ENCODE measurements at places on chromosomes 2 and 18.

DNA sequence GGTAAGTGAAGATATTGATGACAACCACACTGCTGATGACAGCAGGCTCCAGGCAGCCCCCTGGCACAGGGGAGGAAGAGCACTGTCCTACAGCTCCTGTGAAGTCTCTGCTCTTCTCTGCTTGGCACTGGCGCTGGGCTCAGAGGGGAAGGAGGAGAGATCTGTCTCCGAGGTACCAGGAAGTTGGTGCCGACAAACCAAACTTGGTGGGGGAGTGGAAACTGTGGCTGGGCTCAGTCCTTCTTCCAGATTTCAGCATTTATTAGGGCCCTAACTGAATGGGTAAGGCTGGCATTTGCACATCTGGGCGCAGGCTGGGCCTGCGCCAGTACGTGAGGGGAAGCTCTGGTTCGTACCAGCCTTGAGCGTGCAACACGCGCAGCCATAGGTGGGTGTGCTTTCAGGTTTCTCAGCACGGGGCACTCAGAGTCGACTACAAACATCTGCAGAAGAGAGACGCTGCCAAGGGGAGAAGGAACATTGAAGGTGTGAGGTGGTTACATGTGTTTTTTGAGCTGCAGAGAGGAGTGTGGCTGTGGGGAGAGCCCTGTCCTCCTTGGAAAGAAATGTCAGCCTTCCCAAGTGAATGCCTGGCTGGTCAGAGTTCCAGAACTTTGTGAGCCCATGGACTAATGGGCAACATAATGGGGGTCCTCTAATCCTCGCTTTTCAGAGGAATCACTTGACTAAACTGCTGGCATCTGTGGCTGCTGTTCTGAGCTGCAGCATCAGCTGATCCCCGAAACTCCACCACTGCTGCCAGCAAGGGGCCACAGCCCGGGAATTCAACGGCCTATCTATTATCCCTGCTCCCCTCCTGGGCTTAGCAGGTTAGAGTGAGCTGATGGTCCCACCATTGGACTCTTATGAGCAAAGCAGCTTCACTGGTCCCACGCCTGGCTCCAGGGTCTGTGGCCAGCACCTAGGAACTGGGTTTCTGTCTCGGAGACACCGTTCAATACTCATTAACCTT is 55.2 kb upstream of the SEMA4C start:
- no peak for DNase-seq

DNA sequence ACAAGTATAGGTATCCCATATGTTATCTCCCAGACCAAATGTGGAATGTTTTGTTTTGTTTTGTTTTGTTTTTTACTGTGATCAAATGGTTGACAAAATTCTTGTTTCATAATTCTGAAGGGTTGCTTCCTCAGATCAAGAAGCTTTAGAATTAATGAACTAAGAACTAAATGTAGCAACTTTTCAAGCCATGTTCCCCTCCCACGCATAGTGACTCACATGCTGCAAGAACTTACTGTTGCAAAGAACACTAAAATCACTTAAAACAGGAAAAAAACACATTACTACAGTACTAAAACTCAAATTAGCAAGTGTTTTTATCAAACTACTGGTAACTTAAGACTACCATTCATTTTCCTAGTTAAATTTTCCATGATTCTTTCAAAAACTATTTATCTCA is 30.6 kb downstream of the HNRNPLL start:
- DNase-seq, result no peak

DNA sequence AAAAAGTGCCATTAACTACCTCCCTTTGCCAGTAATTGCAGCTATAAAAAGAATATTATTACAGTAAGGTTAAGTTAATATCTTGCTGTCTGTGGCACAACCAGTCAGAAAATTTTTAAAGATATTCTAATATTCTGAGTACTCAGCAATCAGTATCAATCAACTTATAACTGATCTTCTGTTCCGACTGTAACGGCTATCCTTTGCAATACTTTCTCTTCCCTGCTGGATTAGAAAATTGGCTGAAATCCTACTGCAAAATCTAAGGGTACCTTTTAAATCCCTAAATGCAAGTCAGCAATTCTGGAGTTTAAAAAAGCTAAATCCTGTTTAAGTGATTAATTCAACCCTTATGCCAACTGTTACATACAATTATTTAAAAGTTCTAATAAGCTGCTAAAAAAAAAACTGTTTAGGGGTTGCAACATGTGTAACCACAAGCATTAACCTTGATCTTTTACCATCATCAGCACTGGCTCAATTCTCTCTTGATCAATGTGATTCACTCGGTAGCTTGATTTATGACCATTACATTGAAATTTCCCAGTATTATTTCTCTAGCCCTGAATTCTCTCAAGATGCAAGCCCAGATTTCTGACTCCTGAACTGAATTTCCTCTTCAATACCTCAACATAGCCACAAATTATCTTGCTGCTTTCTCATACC is 20.5 kb downstream of the GAREM1 start:
- DNase-seq, result no peak

DNA sequence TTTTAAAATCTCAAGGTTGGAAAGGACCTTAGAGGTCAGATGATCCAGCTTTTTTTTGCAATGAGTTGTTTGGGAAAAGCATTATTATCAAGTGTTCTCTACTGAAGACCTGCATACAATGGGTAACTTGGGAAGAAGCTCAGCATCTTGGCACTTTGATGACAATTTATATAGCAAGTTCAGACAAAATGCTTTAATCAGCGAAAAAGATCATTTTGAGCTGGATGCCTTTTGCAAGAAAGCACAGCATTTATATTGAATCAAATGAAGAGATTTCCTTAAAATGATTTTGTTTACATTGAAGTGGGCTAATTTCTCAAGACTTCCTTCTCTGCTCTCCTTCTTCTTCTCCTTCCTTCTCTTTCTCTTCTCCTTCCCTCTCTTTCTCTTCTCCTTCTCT is 796.4 kb upstream of the CDH2 start:
- no peak for DNase-seq

- DNase-seq, result no peak
Observed at GRCh38 chr2:10848541-10848940, 36.0 kb upstream of the PDIA6 start.

DNA sequence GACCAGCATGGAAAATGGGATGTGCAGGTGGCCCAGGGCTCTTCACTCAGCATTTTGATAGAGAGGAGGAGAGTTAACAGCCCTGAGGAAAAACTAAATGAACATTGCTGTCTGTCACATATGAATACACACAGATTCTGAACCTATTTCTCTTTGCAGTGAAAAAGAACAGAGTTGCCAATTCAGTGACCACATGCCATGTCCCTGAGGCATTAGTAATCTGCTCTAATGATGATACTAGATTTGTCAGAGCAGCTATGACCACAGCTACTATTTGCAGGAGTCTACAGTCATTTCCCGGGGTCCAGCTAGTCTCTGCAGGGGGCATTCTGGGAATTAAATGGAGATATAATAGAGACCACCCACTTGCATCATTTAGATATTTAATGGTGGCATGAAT is 267.6 kb downstream of the TMX3 start:
- DNase-seq, result no peak

DNA sequence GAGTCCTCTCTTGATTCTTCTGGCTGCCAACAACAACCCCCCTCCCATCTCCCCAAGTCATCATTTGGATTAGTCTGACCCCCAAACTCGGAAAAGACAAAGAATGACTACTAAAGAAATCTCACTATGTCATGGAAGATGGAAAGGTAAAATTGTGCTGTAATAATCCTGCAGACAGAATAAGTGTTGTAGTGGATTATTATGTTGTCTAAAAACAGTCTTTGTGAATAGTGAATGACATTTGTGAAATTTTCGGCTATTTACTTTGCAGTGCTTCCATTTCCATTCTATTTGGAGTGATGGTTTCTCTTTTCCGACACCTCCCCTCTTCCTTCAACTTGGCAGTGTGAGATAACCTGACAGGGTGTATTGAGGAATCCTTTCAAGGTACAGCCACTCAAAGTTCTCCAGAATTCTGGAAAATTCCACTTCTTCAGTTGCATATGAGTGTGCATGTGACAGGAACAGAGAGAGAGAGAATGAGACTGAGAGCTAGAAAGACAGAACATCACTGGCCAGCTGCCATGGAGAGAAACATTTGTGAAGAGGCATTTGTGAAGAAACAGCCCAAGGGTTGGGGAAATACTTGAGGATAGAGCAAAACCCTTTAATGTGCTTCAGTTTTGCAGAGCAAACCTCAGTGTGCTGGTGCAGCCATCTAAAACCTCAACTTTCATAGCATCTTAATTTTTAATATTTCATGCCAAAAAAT is 141.9 kb upstream of the DLX2 start:
- no peak for DNase-seq

DNA sequence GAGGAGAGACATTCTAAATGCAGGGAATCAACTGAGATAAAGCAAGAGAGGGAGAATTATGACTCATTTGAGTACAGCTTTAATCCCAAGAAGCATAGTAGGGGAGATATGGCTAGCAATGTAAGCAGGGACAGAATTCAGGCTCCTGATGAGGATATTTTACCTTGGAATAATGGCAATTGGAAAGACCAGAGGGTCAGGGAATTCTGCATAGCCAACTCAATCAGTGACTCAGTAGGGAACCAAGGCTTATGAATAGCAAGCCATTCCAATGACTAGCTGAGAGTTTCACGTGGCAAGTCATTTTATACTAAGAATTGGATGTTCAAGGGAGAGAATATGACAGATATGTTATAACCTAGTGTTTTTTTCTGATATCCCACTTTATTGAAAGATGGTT is 563.8 kb upstream of the NETO1 start:
- no peak for DNase-seq

GRCh38 chr2:22885245-22885644 is 499.7 kb upstream of the KLHL29 start:
- DNase-seq, result no peak

GRCh38 chr18:9743200-9744016 is 35.3 kb downstream of the RAB31 start:
- DNase-seq, result no peak

- DNase-seq, result no peak
Observed at GRCh38 chr18:76431437-76432273, 63.4 kb downstream of the ZNF516 start.

- no peak for DNase-seq
Observed at GRCh38 chr2:190961918-190962487, 52.0 kb downstream of the STAT1 start.

DNA sequence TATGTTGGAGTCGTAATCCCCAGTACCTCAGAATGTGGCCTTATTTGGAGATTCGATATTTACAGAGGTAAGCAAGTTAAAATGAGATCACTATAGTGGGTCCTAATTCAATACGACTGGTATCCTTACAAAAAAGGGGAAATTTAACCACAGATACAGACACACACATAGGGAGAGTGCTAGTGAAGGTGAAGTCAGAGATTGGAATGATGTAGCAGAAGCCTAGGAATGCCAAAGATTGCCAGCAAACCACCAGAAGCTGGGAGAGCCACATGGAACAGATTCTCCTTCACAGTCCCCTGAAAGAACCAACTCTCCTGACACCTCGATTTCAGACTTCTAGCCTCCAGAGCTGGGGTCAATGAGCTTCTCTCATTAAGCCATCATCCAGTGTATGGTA is 17.7 kb upstream of the ACTR3 start:
- DNase-seq, result no peak

GRCh38 chr2:241703032-241703604 is 1.3 kb downstream of the ING5 start:
- DNase-seq, result no peak

- DNase-seq, result no peak
Observed at GRCh38 chr2:48427552-48427951, 102.4 kb upstream of the STON1 start.

DNA sequence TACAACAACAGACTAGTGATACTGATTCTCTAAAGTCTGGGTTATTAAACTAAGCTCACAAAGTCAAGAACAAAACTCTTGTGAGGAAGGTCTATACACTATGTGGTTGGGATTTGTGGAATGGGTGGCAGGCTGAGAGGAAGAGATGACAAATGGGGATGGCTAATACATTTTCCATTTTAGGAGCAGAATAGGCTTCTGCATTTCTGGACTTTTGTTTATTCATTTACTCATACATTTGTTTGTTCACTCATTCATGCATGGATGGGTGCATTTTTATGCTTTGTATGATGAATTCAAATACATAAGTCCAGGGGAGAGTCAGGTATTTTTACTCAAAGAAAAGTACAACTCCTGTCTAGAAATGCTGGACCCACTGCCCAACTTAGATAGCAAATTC is 637.4 kb upstream of the CDH2 start:
- no peak for DNase-seq

DNA sequence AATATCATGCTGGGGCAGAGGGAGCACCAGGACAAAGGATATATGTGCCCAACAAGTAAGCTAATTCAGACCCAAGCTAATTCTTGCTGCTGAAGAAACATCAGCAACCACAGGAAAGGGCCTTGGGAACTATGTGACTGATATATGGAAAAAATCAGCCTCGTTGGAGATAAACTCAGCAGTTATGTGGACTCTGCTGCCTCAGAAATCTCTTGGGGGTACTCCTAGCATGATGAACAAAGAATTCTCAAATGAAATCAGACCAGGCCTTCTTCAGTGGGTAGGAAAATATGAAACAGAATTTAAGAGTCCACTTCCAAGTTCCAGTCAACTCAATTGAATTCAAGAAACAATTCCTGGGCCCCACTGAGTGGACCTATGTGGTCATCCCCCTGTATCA is 367.9 kb downstream of the TNS1 start:
- DNase-seq, result no peak

GRCh38 chr2:1989216-1989615 is 244.9 kb upstream of the PXDN start:
- DNase-seq, result no peak

DNA sequence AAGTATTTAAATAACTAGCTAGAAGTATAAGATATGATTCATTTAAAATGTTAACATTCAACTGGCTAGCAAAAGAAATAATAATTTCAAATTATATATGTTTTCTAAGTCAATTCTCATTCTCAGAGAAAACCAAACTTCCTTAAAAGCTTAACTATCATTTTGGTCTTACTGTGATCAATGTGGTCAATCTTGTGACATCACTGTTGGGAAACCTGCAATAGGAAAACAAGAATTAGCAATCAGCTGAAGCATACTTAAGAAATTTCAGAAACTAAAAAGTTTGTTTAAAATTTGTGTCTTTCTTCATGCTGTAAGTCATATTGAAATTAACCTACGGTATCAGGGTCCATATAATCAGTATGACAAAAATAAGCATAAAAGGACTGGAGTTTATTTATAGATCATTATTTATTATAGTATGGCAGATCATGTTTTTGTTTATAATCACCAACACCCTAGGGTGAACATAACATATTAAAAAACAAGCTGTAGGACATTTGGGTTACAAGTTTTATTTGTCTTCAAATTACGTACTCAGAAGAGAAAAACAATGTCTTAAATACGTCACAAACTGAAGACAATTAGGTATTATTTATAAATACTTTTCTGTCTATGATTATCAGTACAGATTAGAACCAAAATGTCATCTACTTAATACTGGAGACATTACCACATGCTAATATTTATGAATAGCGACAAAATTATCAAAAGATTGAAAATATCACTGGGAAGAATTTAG is 60.5 kb downstream of the BAZ2B start:
- no peak for DNase-seq

DNA sequence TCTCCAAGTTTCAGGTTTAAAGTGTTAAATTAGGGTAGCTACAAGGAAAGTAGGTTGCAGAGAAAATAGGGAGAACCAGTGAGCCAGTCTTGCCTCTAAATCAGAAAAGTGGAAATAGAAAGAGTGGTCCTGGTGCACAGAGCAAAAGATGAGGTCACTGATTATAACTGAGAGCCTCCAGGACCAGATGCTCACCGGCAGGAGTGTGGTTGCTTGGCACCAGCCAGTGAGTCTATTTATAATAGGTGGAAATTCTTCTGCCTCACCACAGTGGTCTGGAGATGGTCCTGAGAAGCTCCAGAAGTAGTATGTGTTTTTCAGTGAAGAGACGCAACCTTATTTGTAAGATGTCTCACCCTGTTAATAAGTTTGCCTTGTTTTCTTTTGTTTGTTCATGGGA is 373.9 kb upstream of the KCNJ3 start:
- DNase-seq, result no peak

- DNase-seq, result no peak
Observed at GRCh38 chr2:126895336-126895735, 3.4 kb upstream of the TEX51 start.

Measured in NCI-H1092 treated with DMSO at 0.1 percent for 48 hours (cell line).